ENCODE measurements at places on chromosomes 4 and X.

GRCh38 chrX:9271789-9272525 lies 192.9 kb upstream of the TBL1X start:
- no peak for DNase-seq

DNA sequence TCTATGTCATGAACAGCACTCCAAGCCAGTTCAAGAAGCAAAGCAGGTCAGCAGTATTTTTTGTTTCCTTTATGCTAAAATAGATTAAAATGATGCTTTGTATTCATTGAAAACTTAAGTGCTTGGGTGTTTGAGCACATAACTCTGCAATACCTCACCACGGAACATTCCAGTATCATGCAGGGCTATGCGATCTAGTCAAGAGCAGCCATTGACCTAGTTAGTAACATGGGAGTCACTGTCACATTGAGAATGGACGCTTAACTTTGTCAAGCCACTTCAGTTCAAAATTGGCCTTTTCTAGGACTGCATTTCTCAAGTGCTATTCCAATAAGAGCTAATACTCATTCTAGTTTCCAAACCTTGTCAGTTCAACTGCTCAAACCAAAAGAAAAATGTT lies 160.1 kb upstream of the FSTL5 start:
- DNase-seq, result no peak

DNA sequence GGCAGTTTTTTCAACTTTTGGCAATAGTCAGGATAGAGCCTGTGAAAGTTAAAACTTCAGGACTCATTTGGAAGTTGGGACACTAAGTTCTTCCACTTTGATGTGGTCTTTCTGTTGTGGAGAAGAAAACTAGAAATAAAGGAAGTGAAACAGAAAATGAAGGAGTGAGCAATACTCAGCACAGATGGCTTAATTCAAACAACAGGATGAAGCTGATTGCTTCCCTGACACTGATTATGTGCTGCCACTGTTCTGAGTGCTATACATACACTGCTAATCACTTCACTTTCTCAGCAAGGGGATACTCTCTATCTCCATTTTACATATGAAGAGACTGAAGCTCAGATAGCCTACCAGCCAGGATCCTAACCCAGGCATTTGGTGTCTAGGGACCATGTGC lies 235.1 kb upstream of the CPEB2 start:
- no peak for DNase-seq

- no peak for DNase-seq
Observed at GRCh38 chr4:83692028-83692427, 156.1 kb downstream of the GPAT3 start.

DNA sequence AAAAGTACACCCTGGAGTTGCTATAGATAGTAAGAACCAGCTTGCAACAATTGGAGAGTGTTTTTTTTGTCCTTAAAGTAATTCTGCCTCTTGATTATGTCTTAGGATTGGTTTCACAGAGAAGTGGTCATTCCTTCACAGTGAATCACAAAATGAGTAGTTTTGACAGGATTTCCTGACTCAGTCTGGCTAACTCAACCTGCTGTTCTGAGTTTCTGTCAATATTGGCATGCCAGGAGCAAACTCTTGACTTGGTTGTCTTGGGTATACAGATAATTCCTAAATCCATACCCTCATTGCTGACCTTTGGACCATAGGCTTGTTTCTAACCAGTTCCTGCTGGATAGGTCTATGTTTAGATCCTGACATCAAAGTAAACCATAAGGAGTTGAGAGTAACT lies 9.4 kb downstream of the FHIP1A start:
- no peak for DNase-seq

- DNase-seq, result no peak
Observed at GRCh38 chr4:5836943-5837342, 55.9 kb downstream of the CRMP1 start.

- DNase-seq, result no peak
Observed at GRCh38 chr4:122083351-122083750, 68.8 kb upstream of the BLTP1 start.

GRCh38 chr4:62898115-62898514 lies 1511.1 kb downstream of the TECRL start:
- DNase-seq, result no peak

DNA sequence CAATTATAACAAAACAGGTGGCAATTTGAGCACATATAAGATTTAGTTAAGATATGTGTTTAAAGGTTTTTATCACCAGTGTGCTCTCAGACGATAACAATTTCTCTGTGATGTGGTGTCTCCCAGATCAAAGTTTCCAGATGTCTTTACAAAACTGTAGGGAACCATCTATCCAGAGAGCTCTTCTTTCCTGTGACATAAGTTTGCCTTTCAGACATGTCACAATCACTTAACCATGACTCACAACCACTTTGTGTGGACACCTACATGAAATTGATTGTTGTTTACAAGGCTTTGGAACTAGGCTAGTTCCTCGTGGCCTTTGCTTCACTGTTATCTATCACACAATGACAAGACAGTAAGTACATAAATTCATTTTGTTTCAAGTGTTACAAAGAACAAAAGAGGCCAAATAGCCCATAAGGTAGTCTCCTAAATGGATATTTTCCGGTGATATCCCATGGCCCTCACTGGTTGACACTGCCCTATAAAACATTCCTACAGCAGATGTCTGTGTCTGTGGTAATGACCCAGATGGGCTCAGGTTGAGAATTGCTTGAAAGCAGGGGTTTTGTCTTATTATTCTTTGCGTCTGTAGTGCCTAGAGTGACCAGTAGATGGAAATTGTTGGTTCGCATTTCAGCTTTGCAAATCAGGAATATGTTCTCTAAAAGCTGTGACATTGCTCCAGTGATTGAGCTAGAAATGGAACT lies 297.8 kb upstream of the FAM241A start:
- no peak for DNase-seq

- no peak for DNase-seq
Observed at GRCh38 chr4:81627590-81627989, 155.9 kb upstream of the RASGEF1B start.

GRCh38 chr4:2256156-2256731 lies 5.7 kb downstream of the MXD4 start:
- DNase-seq, result no peak

- no peak for DNase-seq
Observed at GRCh38 chr4:140003876-140004548, 150.0 kb downstream of the MAML3 start.

DNA sequence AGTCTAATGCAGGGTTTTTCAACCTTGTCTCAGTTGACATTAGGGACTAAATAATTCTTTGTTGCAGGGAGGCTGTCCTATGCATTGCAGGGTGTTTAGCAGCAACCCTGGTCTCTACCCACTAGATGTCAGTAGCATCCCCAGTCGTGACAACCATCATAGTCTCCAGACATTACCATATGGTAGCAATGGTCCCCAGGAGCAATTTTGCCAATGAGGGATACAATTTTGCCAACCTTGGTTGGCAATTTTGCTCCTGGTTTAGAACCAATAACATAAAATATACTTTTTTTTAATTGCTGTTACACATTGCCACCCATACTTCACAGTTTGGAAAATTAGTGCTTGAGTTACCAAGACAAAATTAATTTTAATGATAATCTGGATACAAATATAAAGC lies 6.0 kb downstream of the EREG start:
- DNase-seq, result no peak

DNA sequence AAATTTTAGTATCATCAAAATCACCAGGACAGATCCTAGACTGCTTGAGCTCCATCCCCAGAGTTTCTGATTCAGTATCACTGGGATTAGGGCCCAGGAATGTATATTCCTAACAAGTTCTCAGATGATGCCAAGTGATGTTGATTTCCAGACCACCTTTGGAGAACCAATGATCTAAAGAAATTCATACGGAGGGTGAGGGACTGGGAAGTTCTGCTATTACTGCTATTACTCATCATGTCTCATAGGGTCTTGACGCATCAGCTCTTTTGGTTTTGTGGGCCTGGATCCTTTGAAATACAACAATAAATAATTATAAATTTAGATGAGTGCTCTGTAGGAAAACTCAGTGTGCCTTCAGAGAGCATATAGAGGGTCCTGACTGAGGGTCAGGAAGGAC lies 59.8 kb upstream of the LGI2 start:
- no peak for DNase-seq

GRCh38 chr4:16443504-16444088 lies 217.3 kb upstream of the TAPT1 start:
- DNase-seq, result no peak

DNA sequence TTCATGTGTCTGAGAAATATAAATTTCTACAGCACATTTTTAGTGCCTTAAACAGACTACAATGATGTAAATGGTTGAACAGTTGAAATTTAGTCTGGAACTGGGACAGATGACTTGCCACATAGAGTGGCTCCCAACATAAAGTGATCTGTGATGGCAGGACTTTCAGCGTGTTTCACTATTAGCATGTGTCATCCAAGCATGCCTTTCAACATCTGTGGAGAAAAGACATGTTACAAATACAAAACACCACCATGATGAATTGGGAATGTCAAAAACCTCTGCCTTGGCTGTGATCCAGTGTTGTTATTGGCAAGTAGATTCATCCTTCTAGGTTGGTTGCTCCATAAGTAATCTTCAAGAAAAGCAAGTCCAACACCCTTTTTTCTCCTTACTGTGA lies 348.7 kb downstream of the MAPK10 start:
- DNase-seq, result no peak

- DNase-seq, result no peak
Observed at GRCh38 chrX:10755439-10756334, 135.3 kb upstream of the MID1 start.

All from activated T-helper 9 cell treated with anti-CD3 and anti-CD28 coated beads, Interleukin-2, amount 50 U/mL, for 16 hours (primary cell).